ENCODE measurements at places on chromosomes 7 and 10.

- DNase-seq: no peak
These were observed 1083.6 kb upstream of the PHF14 start for GRCh38 chr7:9890092-9890491.

GRCh38 chr10:47224546-47225218 lies 75.3 kb upstream of the GDF10 start:
- no peak for DNase-seq

- no peak for DNase-seq
These were observed 907 bp upstream of the VPS50 start for GRCh38 chr7:93231259-93231658.

DNA sequence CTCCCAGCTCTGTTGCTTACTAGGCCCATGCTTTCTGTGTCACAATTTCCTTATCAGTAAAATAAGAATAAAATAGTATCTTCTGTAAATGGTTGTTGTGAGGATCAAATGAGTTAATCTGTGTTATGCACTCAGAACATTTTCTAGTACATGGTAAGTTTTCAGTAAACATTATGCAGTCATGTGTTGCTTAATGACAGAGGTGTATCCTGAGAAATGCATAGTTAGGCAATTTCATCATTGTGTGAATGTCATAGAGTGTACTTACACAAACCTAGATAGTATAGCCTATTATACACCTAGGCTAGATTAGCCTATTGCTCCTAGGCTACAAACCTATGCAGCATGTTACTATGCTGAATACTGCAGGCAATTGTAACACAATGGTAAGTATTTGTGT lies 4.4 kb downstream of the PTTG1IP2 start:
- DNase-seq: no peak

DNA sequence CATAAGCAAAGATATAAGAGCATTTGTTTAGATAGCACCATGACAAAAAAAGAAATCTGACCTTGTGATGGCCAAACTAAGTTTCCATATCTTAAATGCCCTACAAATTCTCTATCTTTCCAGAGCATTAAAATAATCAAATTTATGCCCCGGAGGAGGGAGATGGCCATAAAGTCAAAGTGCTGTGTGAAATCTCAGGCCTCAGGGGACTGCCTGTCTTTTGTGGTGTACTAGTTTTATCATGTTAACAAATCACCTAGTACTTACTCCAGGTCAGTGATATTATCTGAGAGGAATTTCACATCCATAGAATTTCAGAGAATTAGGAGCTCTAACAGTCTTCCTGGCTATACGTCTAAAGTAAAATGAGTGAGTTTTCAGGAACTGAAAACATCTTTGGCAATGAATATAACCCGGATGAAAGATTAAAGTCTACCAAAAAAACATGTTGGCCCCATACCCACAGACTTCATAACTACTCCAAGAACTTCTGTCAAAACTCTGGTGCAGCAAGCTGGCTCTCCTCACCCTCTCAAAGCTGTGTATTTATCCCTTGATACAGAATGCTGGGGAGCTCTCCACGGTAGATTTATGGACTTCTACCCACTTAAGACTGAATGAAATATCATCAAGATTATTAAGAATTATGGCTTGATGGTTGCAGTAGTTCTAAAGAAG lies 682.8 kb downstream of the SORCS1 start:
- DNase-seq: no peak

DNA sequence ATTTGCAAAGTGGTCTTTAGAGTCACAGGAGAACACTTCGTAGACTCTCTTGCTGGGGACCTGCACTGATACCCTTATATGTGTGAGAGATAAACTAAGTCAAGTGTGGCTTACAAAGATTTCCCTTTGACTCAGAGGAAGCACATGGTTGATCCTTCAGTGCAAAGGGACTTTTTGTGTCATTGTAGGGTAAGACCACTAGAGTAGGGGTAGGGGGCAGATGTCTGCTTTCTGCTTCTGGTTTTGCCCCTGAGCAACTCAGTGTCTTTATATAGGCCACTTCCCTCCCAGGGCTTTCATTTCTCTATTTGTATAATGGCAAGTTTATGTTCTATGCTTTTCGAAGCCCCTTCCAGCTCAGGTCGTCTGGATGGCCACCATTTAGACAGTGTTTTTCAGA lies 281.7 kb downstream of the SORCS3 start:
- DNase-seq: no peak

DNA sequence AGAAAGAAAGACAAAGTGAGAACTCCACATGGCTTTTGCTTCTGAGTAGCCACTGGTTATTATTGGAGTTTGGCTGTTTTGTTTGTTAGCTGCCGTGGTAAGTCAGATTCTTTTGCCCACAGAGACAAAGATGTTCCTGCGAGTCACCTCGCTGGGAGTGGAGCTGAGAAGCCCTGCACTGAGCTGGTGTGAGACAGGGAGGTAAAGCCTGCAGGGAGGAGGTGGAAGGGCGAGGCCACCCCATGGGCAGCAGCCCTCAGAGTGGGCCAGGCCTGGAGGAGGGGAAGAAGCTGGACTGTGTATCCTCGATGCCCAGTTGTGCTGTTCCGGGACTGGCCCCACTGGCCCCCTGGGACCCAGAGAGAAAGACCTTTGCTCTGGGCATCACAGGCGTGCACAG lies 14.3 kb upstream of the NOM1 start:
- no peak for DNase-seq

- DNase-seq: no peak
These were observed 34.4 kb downstream of the UBTD1 start for GRCh38 chr10:97532935-97533671.

GRCh38 chr10:56823849-56824248 lies 462.8 kb upstream of the ZWINT start:
- no peak for DNase-seq

DNA sequence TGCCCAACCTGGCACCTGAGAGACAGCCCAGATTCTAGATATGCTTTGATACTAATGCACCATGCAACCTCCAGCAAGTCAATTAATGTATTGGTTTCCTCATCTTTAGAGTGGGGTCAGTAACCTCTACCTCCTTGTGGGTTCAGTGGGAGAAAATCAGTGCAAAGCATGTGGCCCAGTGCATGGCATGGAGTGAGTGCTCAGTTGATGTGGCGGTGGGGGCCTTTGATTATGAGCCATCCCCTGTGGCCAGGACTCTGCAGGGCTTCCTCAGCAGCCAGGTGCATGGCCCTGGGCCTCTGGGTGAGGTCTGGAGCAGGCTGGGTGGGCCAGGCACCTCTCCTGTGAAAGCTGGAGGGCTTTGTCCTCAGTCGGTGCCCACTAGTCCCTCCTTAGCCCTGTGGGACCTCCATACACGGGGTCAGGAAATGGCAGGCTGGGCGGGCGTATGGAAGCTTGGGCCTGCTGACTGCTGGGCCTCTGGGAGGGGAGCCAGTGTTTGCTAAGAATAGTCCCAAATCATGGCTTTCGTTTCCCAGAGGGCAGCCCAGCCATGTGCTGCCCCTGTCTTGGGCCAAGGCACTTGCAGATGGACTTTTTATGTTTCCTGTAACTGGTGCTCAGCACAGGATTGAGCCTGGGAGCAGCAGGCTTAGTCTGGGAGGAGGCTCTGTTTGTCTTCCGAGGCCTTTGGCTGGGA lies 3.4 kb downstream of the PALD1 start:
- DNase-seq: no peak
